ENCODE measurements at places on chromosomes 2 and 18.

DNA sequence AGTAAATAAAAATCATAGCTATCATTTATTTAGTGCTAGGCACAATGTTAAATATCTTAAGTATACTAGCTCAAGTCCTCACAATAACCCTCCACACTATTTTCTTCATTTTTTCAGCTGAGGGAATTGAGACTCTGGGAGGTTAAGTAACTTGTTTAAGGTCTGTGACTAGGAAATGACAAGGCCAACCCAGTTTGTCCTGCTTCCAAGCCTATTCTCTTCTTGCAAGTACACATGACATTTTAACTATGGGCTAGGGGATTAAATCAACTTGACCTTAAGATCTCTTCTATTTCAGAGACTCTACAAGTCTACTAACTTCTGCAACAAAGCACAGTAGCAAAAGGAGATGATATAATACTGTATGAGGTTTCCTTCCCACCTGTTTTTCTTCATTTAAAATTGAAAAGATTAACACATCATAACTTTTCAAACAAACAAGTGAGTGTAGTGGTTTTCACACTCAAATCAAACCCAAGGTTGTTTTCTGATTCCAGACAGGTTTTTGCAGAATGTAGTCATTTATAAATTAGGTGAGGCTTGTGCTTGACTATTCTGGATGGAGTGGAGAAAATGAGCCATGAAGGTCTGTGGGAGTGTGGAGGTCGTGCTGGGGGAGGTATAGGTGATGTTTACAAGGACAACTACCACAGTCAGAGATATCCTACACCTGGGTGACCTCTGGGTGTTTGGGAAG is 57.0 kb downstream of the CD28 start:
- no peak for DNase-seq

- DNase-seq, result peak; percentile 82
Measured at GRCh38 chr18:76822506-76823160, at the start of gene ZNF236. Gene ZNF236 (plus strand): TSS chr18:76822557. CDS start chr18:76822608, 51 bp downstream.

GRCh38 chr18:79698668-79699335 is 19.2 kb downstream of the CTDP1 start:
- DNase-seq, result peak; percentile 49

DNA sequence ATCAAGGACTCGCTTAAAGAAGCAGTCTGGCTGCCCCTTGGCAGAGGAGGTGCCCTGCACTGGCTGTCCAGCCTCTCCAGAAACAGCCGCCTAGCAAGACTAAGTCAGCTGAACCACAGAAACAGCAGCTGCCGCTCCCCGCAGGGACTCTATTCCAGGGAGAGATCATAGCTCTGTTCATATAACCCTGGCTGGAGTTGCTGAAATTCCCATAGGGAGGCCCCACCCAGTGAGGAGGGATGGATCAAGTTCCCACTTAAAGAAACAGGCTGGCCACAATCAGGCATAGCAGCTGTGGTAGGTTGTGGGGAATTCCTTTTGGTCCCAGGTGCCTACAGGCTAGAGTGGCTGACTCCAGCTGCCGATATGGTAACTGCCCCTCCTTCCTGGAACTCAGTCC is 74.2 kb upstream of the MC4R start:
- DNase-seq, result peak; percentile 8

DNA sequence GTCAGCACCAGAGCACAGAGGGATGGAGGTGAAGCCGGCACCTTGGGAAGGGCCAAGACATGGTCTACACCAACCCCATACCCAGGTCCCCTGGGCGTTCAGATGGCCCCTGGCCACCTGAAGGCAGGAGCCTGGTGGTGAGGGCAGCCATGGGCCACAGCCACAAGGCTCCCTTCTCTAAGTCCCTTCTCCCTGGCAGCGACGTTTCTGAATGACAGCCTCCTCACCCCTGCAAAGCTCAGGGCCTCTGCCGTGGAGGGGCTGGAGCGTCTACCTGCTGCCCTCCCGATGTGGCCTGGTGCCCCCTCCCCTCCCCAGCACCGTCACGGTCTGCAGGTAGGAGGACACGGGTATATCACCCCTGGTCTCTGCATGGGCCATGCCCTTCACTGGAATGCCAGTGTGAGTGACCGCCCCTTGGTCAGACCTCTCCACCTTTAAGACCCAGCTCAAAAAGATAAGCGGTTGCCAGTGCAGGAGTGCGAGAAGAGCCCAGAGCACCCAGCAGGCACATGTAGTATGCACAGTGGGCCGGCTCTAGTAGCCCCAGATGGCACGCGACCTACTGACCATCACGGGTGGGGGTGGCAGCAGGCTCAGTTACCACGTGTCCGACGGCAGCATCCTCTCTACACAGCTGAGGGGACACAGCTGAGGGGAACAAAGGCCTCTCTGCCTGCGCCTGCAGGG is 46.6 kb downstream of the HS6ST1 start:
- DNase-seq, result no peak

Measured in iris pigment epithelial cell (primary cell).